ENCODE measurements at places on chromosomes 7 and 10.

GRCh38 chr7:28480595-28480994, 68.3 kb downstream of the CREB5 start:
- DNase-seq, result no peak

DNA sequence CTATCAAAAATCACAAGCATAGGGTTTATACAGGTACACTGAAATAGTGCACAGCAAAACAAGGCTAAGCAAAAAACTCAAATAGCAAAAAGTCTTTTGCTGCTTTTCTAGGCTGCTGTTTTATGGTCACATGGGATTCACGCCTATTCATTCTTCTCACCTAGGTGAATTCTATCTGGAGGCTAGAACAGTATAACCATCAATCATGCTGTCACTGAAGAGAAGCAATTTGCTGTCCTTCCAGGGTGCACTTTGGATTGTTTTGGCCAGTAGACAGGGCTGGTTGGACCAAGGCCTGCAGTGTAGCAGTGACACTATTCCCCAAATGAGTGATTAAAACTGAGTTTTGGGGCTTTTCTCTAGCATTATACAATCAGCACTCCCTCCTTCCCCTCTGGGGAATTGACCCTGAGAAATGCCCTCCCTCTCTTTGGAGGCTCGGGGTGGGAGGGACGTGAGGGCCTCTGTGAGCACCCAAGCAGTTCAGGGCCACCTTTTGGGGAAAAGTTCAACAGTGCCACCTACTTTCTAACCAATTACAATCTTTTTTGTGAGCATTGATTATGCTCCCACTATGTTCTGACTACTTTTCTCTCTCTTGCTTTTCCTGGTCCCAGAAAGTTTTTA, 16.2 kb upstream of the SND1 start:
- no peak for DNase-seq

DNA sequence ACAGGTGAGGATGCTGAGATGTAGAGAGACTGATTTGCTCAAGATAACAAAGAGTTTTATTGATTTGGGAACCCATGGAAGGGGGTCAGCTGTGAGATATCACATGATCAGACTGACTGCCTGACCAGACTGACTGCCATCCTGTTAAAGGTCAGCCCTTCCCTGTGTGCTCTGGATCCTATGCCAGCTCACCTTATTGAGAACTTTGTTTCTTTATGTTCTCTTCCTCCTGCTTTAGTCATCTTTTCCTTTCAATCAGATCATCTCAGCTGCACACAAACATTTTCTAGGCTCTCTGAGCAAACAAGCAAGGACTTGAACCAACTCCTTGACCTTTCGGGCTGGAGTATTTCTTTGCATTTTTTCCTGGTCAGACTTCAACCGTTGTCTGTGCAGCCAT, 50.0 kb upstream of the MTPN start:
- DNase-seq, result no peak

- no peak for DNase-seq
Measured at GRCh38 chr7:50022451-50022850, 70.6 kb downstream of the ZPBP start.

GRCh38 chr7:119374436-119374835, 898.5 kb upstream of the KCND2 start:
- DNase-seq, result no peak

DNA sequence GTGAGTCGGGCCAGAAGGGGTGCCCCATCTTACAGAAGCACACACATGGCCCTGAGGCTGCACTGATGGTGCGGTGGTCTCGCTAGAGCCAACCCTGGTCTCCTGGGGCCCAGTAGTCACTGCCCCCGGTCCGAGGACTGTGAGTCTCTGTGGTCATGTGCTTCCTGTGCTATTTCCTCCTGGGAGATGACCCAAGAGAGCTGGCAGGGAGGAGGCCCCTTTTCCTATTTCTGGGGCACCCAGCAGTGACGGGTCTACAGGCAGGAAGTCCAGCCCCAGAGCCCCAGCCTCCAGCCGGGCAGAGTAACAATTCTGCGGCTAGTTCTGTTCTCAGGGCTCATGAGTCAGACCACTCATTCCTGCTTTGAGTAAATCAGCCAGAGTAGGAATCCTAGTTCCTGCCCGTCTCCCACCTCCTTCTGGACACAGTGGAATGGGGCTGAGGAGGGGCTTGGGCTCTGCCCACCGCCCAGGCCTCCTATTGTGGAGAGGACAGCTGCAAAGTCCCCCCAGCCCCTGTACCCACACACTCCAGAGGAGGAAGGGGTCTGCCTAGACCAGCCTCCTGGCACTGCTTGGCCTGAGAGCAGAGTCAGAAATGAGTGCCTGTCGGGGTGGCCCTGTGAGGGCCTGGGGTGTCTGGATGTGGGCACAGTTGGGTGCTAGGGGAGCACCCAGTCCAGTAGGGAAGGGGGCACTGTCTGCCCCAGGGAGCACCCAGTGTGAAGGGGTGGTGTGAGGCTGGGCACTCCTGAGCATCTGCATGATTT, 80.5 kb upstream of the PPIF start:
- DNase-seq, result no peak

- no peak for DNase-seq
Measured at GRCh38 chr10:123485341-123485960, 180.7 kb upstream of the GPR26 start.

DNA sequence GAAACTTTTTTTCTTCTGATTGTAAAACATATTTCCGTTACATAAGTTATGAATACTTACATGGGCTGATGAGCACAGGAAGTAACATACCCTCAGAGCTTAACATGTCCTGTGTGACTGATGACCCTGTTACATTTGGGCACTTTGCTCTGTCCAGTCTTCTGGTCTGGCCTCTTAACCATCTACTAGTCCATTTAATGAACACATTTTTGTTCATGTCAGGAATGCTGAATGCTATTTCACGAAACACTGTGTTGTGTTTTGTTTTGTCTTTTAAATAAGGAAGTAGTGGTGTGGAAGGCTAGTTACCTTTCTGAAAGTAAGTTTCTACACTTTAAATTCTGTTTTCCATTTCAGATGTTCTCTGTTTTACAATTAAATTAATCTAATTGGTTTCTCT, 77.7 kb downstream of the RBM33 start:
- no peak for DNase-seq

DNA sequence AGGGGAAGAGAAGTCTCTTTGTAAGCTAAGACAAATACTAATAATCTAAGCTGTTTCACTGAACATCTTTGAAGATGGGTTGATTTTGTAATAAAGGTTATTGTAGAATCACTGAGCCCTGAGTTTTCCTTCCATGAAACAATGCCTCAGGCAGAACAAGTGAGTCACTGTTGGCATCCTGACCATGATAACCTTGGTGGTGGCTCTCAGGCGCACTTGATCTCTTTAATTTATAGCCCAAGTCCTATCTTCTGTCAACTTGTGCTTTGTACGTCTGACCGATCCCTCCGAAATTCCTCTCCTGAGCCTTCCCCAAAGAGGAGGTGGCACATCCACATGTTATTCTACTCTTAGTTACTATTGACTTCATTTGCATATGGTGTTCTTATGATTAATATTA, 812.9 kb downstream of the REEP3 start:
- DNase-seq, result no peak

- no peak for DNase-seq
Measured at GRCh38 chr7:73726083-73726466, 6.6 kb upstream of the STX1A start.

GRCh38 chr7:151551820-151552219, 32.1 kb upstream of the RHEB start:
- DNase-seq, result no peak

DNA sequence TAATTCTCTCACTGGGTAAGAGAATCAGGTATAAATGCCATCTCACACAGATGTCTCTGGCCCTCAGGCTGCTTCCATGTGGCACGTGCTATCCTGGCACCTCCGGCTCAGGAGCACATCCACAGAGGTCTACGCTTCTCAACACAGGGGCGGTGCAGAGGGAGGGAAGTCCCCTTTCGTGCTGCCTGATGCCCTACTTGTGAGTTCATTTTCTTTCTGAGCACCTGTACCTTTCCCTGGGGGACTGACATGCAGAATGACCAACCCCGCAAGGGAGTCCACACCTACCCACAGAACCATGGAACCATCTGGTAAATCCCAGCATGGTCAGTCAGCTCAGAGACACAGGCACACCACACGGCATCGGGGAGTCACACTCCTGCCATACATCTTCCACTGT, 99.0 kb upstream of the SAMD8 start:
- DNase-seq, result no peak

DNA sequence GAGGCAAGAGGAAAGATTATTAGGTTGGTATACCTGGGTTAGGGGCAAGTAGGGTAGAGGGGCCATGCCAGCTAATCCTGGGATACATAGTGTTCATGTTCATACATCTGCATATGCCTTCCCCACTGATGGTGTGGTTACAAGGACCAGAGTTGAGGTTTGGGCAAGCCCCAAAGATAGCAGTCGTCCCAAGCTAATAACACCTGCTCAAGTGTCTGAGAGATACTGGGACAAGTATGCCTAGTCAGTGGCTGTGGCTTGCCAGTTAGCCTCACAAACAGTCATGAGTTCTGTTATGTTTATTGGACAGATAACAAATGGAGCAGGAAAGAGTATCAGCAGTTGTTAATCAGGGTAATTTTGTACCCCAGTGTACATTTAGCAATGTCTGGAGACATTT, 139.6 kb downstream of the ADAM22 start:
- DNase-seq, result no peak

- no peak for DNase-seq
Measured at GRCh38 chr10:32068569-32068968, 12.3 kb upstream of the KIF5B start.

- DNase-seq, result no peak
Measured at GRCh38 chr7:47672271-47672791, 90.4 kb upstream of the TNS3 start.

DNA sequence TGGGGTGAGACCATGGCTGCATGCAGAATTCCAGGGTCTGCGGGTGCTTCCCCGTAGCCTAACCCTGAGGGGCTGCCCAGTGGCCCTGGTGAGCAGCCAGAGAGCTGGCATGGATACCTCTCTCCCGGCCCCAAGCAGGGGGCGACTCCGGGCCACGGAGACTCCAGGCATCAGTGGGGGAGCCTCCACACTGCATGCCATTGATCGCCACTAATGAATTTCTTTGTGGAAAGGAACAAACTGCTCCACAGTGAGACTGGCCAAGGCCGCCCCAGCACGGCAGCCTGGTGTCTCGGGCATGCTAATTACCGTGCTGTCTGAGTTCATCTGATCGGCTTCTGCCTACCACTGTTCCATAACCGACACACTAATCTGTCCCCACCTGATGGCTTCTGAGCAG, 184.4 kb downstream of the GRID1 start:
- DNase-seq, result no peak

- DNase-seq, result no peak
Measured at GRCh38 chr10:50561266-50561665, 62.5 kb downstream of the SGMS1 start.

DNA sequence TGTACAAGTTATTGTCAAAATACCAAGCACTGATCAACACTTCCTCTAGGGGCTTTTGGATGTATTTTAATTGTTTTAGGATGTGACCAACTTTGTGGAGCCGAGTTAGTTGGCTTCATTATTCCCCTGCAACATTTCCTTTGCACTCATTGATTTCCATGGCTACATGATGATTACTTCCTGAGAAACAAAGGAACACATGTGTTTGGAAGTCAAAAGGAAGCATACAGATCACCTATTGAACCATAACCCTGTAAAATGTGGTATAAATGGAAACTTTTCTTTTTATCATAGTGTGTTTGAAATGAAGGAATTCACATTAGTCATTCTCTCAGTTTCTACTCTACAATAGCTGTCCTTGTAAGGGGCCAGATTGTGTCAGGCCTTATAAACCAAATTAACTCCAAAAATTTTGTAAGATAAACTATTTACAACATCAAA, 32.2 kb upstream of the EXOC6 start:
- no peak for DNase-seq

GRCh38 chr10:132537684-132538001, at the start of gene INPP5A:
INPP5A (plus strand) TSS chr10:132537787; CDS start chr10:132538097, 310 bp downstream.
- no peak for DNase-seq
